ENCODE measurements at places on chromosomes 5 and 9. TPM values are rescaled to one million over a fixed set of nuclear protein-coding genes. Genes with fewer than 3 reads are reported as not detected.
A peak's percentile ranks its signal among the peaks of the same experiment; 100 is the strongest.

- DNase-seq, result no peak
Measured at GRCh38 chr9:96617439-96618185, 2.0 kb downstream of the CDC14B start.

GRCh38 chr5:173505634-173506033 is 110.8 kb downstream of the BOD1 start:
- DNase-seq, result no peak

DNA sequence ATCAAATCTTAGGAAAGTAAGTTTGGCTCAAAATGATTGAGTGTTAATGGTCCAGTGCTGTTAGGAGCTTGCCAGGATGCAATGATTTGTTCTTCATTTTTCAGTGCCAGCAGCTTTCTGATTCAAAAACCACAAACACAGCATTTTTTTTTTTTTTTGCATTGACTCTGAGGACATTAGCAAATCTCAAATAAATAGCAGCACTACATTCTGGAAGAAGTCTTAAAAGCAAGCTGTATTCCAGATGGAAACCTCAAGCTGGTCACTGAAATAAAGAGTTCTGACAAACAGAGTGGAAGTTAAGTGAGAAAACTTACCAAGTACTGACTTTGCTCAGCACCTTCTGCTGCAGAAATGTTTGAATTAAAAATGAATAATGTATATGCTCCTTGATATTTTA is 1653.1 kb upstream of the CDH9 start:
- DNase-seq, result no peak

The ANKRD20A1 gene
- polyA plus RNA-seq, result 0.21 TPM

DNA sequence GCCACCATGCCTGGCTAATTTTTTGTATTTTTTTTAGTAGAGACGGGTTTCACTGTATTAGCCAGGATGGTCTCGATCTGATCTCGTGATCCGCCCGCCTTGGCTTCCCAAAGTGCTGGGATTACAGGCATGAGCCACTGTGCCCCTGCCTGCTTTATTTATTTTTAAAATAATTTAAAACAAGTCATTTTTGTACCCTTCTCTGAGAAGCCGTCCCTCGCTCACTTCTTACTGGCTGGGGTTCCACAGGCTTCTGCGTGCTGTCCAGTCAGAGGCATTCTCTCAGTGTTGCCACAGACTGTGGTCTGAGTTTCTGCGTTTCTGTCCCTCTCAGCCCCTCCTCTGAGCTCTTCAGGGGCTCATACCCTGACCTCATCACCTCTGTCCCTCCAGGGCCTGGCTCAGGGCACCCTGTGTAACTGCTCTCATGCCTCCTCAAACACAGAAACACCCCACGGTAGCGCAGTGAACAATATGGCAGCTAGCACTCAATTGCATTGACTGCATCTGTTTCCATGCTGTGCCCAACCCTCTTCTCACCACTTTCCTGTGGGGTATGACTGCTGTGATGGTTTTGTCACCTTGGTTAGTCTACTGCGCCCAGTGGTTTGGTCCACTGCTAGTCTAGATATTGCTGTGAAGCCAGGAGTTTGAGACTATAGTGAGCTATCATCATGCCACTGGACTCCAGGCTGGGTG is 44.3 kb upstream of the SH3PXD2B start:
- DNase-seq, result no peak

GRCh38 chr5:135191084-135191826 is 157.2 kb upstream of the PITX1 start:
- DNase-seq, result no peak

DNA sequence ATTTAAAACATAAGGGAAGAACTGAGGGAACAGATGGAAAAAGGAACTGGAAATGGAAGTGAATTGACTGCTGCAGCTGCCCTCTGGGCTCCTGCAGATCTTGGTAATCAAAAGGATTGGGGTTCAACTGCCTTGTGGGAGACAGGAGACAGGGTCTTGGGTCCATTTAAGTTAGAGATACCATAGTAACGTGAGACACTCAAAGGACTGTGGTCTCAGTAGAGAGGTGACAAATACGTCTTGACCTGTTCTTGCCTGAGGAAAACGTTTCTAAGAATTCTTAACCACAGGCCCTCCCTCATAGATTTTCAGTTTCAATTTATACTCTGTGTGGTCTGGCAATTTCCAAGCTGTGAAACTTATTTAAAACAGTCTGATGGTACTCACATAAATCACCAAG is 100.8 kb upstream of the DHFR start:
- DNase-seq, result no peak

GRCh38 chr9:112047538-112048066 is 127.5 kb downstream of the SUSD1 start:
- DNase-seq, result no peak

The CCNJL gene
- polyA plus RNA-seq, result 2.1 TPM

The ZNF354C gene
- polyA plus RNA-seq, result 1.8 TPM

DNA sequence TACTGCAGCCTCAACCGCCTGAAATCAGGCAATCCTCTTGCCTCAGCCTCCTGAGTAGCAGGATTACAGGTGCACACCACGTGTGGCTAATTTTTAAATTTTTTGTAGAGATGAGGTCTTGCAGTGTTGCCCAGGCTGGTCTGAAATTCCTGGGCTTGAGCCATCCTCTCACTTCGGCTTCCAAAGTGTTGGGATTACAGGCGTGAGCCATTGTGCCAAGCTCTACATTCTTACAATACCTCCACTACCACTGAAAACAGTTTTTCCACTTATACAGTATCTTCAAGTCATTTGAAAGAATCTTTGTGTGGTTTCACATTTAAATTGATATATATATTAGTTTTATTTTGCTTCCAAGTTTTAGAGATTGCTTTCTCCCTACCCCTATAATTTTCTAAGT is 42.6 kb downstream of the LARP1 start:
- no peak for DNase-seq

The SETX gene
- 19.7 TPM for polyA plus RNA-seq

The CDC25C gene
- 4.7 TPM for polyA plus RNA-seq

The TYRP1 gene
- 0.50 TPM for polyA plus RNA-seq

GRCh38 chr9:93974151-93974550 is 19.0 kb upstream of the BARX1 start:
- no peak for DNase-seq

- DNase-seq, result no peak
Measured at GRCh38 chr5:9245071-9245470, 300.8 kb downstream of the SEMA5A start.

DNA sequence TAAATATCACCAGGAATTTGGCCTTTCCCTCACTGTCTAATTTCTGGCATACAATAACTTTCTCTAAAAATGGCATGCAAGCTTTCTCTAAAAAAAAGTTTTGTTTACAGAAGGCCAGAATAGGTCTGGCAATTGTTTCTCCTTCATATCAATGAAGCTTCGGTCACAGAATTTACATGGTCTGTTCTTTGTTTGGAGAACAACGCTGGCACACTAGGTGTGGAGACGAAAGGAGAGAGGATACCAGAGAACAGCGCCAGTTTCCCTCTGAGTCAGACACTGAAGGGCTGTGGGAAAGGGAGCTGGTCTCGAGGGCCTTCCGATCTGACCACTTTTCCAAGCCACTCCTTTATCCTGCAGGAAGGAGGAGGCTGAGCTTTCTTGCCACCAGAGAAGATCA is 60.1 kb upstream of the ITGA1 start:
- DNase-seq, result peak; percentile 71

DNA sequence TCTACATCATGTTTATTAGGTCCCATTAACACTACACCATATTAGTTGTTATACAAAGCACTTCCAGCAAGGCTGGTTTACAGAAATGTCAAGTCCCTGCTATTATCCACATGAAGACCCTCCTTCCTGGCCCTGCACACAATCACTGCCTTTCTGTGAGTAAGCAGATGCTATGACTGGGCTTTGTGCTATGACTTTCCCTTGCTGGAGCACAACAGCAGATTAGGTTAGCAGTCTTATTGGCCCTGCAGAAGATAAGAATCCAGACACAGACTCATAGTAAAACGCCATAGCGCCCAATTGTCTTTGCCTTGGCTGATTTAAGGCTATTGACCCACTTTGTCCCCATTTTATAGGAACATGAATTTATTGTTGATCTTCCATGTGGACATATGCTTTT is 228.9 kb upstream of the ACTBL2 start:
- no peak for DNase-seq

DNA sequence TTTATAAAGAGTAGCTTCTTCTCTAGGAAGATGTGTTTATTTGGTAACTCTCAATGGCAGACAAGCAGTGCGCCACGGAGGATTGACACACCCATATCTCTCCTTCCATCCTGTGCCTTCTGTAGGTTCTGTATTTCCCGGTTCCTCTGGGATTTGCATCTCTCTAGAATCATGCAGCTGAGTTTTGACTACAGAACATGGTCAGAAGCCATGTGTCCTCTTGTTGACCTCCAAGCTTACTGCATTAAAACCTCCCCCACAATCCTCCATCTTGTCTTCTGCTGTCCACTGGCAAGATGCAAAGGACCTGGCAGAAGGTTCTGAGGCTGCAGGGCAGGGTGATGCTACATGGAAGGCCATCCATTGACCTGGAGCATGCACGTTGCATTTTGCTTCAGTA is 482.0 kb downstream of the DMRT2 start:
- no peak for DNase-seq

Data from keratinocyte (primary cell).